HT1080 (cell line): ENCODE measurements at places on chromosomes 1 and 21.

- peak; percentile 30 for DNase-seq
These were observed 42.1 kb upstream of the ZP4 start for GRCh38 chr1:237932816-237933215.

DNA sequence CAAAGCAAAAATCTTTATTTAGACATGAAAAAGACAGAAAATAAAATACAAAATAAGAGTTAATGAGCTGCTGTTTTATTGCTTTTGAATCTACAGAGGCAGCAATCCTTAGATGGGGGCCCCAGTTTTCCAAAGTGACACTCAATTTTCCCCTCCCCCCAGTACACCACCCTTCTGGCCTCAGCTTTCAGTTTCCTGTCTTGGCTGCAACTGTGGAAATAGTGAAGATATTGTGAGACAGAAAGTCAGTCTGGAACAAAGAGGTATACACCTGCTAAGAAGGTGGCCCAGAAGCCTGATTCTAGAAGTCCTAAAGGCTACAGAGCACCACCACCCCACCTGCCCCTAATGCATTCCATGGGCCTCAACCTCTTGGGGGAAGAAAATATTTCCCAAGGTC, 1.1 kb upstream of the MTMR11 start:
- DNase-seq, result no peak

GRCh38 chr1:2966449-2967328, 54.6 kb upstream of the ACTRT2 start:
- no peak for DNase-seq

- DNase-seq, result no peak
These were observed 115.0 kb upstream of the TMPRSS2 start for GRCh38 chr21:41622831-41623548.

DNA sequence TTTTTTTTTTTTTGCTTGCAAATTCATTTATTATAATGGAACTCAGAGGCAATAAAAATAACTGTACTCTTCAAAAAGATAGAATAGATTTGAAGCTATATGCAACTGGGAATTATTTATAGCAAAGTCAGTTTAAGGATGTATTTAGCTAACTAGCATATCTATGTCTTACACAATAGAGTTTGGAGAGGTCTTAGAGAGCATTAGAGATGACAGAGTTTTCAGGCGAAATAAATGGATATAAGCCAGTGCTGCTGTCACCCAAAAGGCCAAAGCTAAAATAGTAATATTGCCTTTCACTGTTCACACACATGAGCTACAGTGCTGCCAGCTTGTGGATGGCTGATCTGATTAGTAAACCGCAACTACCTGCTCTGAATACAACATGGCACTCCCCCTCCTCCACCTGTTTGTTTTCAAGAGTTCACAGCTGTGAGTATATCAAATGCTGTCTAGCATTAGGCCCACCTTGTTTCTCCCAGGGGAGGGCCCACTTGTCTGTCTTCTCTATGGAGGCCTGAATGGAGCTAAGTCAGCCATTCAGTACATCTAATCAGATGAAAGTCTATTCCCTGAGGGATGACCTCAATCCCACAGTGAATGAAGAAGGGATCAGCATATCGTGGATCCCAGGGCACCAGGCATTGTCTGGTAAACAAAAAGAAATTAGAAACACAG, 25.2 kb upstream of the SSX2IP start:
- DNase-seq, result no peak
